Kasumi-1 (cell line): ENCODE measurements at places on chromosomes 16 and 17.

- no peak for DNase-seq
Measured at GRCh38 chr17:65228287-65228686, 91.1 kb downstream of the RGS9 start.

DNA sequence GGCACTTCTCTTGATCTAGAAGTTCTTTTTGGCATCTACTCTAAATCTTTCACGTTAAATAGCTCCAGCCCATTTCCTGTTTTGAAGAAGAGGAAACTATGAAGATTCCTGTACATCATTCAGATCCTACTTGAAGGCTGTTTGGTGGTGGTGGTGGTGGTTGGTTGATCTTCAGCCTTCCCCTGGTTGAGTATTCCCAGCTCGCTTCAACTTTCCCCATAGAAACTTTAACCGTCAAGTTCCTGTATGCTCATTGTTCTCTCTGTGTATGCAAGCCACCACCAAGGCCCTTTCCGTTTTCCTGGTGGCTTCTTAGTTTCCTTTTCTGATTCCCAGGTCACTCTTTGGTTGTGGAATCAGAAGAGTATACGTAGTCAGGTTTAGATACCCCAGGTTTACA, 3.3 kb downstream of the LRRC46 start:
- DNase-seq: no peak

DNA sequence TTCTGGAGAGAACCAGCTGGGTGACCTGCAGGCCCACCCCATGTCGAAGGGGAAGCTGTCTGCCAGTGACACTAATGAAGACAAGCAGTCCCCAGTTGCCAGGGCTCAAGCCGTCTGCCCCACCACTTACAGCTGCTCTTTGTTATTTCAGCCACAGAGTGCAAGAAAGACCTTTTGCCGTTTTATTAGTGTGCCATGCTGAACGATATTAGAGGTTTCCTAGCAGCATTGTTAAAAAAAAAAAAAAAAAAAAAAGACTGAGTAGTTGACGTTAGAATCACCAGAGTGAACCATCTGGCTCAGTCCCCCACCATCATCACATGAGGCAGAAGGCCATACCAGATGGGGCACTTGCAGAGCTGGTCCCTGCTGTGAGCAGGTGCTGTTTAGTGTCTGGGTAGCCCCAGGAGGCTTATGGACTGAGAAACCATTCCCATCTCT, 26.5 kb upstream of the SLC39A11 start:
- DNase-seq: no peak

DNA sequence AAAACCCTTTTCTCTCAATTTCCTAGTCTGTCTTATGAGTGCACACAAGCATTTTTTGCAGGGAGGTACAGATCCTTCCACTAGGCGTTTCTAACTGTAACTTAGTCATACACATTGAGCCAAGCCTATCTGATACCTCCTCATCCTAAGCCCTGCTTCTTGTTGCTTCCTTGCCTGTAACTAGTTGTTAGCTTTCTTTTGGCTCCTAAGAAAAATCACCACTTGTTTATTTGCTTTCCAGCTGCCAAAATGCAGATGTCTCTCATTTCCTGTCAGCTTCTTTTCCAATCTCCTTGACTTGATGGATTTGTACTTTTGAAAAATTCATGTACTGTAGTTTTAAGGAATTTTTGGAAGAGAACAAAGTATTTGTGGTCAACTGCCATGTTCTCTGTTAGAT, 73.7 kb downstream of the TNRC6C start:
- DNase-seq: no peak

GRCh38 chr17:28249706-28250105, 69.3 kb upstream of the TMEM97 start:
- no peak for DNase-seq

DNA sequence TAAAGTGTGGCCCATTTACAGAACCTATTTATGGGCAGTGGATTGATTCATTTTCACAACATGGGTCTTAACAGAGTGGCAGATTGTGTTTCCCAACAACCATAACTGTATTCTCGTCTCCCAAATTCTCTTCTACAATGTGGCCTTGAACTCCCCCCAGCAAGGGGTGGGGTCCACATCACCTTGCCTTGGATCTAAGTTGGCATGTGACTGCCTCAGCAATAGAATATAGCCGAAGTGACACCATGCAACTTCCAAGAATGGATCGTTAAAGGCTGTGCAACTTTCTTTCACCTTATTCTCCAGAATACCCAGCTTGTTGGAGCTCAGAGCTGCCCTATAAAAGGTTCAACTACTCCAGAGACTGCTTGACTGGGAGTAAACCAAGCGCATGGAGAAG, 72.0 kb upstream of the CDH5 start:
- DNase-seq: no peak

DNA sequence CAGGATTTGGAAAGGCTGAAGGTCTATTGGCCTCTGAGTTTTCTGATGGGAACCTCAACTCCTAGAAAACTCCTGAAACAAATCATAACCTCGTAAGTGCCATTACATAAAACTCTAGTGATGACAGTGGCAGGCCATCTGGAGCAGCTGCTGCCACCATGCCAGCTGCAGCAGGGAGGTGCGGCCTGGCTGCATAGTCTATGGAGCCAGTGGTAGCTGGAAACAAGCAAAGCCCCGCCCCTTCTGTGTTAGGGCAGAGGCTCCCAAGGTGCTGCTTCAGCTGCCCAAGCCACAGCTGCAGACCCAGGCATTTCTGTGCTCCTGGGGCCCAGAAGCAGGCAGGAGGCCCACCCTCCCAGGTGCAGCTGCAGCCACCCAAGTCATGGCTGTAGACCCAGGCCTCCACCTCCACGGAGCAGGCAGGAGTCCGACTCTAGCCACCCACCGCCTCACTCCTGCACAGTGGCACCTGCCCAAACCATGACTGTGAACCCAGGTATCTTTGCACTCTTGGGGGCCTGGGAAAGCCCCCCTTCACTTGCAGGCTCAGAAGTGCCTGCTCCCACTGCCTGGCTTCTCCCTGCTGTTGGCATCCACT, 254.1 kb upstream of the KCNJ16 start:
- no peak for DNase-seq

DNA sequence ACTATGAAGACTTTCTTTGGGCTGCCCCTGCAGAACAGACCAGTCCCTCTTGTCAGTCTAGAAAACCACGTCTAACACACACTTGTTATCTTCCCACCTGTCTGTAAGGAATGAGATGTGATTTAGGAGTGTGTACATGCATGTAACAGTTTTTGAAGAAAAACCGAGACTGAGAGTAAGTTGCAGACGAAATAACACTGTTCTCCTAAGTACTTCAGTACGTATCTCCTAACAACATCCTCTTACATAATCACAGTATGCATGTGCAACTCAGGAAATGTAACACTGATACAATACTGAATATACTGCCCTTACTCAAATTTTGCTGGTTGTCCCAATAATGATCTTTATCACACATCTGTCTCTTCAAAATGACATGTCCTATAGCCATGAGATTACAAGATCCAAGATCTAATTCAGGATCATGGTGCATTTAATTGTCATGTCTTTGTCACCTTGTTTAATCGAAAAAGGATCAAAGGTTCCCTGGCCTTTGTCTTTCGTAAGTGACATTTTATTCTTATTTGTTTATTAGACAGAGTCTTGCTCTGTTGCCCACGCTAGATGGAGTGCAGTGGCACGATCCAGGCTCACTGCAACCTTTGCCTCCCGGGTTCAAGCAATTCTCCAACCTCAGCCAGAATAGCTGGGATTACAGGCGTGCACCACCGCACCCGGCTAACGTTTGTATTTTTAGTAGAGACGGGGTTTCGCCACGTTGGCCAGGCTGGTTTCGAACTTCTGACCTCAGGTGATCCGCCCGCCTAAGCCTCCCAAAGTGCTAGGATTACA, 25.6 kb downstream of the CREBBP start:
- DNase-seq: peak; percentile 31

GRCh38 chr17:1882836-1883235, 53.0 kb downstream of the RPA1 start:
- peak; percentile 8 for DNase-seq

- DNase-seq: no peak
Measured at GRCh38 chr17:75485688-75486087, 29.3 kb downstream of the TMEM94 start.

DNA sequence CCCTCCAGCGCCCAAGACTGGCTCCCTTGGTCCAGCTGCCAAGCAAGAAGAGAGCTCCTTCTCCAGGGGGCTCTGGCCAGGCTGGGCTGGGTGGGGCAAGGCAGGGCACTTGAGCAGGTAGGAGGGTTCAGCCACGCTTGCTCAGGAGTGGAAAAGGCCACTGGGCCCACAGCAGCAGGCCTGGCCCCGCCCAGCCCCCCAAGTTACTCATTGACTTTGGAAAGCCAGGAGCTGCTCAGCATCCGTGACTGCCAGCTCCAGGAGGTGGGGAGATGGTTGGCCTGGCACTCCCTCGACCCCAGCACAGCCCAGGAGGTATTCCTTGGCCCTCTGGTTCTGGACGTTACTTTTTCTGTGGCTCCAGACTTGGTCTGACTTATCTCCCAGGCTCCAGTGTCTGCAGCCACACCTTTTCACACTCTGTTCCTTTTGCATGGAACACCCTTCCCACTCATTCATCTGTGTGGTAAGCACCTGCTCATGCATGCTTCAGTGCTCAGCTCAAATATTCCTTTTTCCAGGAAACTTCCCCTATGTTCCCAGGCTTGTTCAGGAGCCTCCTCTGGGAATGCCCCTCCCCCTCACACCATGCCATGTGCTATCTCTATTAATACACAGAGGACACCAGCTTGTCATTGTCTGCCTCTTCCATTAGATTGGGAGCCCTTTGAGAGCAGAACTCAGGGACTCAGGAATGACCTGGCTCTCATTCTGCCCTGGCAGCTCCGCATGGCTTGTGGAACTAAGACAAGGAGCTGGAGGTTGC, at the start of gene CDH16:
CDH16 (minus strand) TSS at position 83 of the 766 bp plus-strand sequence. CDS start 820 bp downstream, outside the sequence.
- no peak for DNase-seq

GRCh38 chr17:61259360-61259759, 140.3 kb upstream of the TBX2 start:
- no peak for DNase-seq

DNA sequence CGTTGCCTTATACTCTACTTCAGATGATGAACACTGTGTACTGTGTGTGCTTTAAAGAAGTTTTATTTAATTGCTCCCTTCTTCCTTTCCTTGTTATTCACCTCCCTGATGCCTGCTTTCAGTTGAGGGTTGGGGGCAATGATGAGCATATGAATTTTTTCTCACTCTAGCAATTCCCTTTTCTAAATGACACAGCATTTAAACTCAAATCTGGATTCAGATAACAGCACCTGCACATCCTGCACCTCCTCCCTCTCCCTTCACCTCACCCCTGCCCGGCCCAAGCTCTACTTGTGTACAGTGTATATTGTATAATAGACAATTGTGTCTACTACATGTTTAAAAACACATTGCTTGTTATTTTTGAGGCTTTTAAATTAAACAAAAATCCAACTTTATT, 13.0 kb upstream of the PNPO start:
- no peak for DNase-seq

DNA sequence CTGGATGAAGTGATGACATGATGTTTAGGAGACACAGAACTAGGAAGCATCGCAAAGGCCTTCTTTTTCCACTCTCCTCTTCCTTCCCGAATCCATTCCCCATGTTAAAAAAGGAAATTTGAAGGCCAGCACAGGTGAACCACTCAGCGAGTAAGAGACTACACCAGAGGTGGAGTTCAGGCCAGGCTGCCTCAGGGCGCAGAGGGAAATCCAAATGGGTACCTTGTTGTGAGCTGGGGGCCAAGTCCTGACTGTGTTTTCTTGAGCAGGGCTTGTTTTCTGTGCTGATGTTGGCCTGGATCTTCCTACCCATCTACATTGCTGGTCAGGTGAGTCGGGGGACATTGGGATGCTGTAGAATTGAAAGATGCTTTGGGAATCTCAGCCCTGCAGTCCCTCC, 26.1 kb downstream of the SLC5A11 start:
- no peak for DNase-seq

- DNase-seq: no peak
Measured at GRCh38 chr17:81638683-81639082, 1.7 kb downstream of the TSPAN10 start.

- DNase-seq: no peak
Measured at GRCh38 chr17:78988152-78988551, 8.4 kb upstream of the LGALS3BP start.

GRCh38 chr16:14600164-14600563, 29.9 kb downstream of the PARN start:
- DNase-seq: peak; percentile 14

DNA sequence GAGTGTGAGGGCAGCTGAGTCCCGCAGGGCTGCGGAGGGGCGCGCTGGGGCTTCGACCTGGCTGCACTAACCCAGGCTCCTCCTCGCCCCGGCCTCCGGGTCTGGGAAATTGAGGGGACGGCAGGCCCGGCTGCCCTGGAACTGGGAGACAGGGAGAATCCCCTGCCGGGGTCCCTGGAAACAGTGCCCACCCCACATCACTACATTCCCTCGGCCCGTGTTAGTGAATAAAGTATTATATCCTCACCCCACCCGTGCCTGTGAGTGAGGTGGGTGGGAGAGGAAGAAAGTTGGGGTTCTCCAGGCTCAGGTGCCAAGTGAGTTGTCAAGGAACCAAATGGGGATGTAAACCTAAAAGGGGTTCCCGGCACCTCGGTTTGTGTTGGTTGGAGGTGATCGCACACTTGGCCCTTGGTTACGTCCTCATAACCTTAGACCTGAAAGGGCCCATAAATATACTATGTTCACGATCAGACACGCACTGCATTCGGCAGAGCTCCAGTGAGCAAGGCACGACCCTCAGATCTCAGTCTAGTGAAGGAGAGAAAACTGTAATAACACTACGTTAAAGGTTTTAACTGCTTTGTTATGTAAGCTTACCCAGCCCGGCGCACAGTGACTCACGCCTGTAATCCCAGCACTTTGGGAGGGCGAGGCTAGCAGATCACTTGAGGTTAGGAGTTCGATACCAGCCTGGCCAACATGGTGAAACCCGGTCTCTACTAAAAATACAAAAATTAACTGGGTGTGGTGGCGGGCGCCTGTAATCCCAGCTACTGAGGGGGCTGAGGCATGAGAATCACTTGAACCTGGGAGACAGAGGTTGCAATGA, 11.2 kb downstream of the ZNF771 start:
- no peak for DNase-seq
